ENCODE measurements at places on chromosomes 13 and 19.
A peak's percentile ranks its signal among the peaks of the same experiment; 100 is the strongest.

DNA sequence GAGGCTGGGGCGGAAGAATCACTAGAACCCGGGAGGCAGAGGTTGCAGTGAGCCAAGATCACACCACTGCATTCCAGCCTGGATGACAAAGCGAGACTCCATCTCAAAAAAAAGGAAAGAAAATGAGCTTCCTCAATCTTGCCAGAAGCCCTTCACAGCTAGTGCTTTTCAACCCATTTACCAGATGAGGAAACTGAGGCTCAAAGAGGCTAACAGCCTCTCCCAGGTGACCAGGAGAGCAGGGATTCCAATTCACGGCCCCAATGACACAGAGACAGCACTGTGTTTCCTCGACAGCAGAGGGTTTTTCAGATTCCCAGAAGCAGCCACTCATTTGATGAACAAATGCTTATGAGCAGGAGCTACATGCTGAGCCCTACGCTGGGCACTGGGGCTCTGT lies 3.2 kb downstream of the UPK1A start:
- no peak for DNase-seq

- no peak for DNase-seq
Measured at GRCh38 chr13:43797159-43797558, 10.4 kb upstream of the ENOX1 start.

DNA sequence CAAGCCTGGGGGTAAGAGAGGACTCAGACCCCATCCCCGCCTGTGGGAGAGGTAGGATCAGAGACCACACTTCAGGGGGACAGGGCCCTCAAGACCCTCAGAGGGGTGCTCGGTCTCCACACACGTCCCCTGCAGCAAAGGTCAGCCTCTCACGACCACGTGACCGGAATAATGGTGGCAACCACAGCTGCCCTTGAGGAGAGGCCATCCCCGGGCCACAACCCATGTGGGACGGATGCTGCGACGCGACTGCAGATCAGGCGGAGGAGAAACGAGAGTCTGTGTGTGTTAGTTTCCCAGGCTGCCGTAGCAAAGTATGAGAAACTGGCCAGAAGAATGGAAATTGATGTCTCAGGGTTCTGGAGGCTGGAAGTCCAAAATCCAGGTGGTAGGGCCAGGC lies 8.9 kb downstream of the MED25 start:
- no peak for DNase-seq

DNA sequence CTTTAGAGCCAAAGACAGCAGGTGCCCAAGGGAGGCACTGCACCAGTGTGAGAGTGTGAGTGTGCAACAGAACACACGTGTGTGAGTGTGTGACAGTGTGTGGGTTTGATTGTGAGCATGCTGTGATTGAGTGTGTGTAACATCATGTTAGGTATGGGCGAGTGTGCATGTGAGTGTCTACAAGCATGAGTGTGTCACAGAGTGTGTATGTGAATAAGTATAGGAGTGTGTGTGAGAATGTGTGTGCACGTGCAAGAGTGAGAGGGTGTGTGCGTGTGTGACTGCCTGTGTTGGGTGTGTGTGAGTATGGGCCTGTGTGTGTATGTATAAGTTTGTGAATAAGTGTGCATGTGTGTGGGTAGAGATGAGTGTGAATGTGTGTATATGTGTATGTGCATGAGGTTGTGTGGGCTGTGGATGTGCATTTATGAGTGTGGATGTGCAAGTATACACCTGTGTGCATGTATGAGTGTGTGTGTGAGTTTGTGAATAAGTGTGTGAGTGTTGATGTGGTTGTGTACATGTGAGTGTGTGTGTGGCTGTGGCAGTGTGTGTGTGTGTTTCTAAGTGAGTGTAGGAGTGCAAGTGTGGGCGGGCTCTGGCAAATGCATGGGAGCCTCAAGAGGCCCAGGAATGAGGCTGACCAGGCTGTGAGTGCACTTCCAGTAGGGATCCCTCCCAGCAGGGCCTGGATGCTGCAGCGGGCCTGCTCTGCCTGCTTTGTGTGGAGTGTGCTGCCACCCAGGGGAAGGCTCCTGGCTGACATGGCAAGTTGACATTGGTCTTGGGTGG lies 198.4 kb downstream of the COL4A1 start:
- peak; percentile 67 for DNase-seq

DNA sequence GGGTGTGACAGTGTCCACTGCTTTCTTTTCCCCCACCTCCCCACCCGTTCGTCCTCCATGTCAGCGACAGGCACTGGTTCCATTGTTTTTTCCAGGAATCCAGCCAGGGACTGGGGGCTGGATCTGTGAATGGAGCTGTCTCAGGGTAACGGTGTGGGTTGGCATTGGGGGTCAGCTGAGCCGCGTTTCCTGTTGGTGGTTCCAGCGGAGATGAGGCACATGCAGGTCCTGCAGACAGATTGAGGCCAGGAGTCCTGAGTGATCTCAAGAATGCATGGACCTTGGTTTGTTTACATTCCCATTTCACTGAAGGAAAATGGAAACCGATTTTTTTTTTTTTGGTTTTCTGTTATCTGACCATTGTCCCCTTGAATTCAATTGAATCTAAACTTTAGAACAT lies 303.9 kb downstream of the FGF9 start:
- no peak for DNase-seq

GRCh38 chr13:33045851-33046592 lies 29.8 kb downstream of the KL start:
- DNase-seq = no peak

DNA sequence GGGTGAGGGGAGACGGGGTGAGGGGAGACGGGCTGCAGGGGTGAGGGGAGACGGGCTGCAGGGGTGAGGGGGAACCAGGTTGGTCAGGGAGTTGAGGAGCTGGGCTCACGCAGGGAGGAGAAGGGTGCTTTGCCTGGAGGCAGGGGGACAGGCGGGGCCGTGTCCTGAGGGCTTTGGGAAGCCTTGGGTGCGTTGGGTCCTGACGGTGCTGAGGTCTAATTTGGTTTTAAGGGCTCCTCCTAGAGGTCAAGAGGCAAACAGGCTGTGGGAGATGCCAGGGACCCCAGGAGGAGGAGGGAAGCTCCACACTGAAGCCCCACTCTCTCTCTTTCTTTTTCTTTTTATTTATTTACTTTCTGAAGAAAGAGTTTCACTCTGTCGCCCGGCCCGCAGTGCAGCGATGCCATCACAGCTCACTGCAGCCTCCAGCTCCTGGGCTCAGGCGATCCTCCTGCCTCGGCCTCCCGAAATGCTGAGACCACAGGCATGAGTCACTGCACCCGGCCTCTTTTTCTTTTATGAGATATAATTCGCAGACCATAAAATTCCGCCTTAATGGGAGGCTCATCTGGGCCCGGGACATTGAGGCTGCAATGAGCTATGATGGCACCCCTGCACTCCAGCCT lies 9.3 kb upstream of the MISP start:
- DNase-seq = no peak

DNA sequence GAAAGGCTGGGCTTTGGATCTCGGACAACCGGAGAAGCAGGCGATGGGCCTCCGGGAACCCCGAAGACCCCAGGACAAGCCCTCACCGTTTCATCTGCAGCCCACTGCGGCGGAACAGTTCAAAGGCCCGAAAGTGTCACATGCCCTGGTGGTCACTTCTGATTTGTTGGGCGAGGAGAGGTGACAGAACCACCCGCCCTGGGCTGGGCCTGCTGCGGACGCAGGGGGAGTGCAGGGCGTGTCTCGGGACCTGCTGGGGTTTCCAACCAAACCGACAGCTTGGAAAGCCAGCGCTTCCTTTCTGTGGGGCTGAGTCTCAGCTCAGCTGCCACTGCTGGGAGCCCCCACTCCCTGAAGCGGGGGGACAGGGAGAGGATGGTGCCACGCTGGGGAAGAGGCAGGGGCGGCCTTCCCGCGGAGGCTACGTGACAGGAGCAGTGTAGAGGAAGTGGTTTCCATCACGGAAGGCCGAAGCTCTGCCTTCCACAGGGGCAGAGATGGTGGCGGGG lies 22.8 kb upstream of the ZBTB7A start:
- DNase-seq = no peak

DNA sequence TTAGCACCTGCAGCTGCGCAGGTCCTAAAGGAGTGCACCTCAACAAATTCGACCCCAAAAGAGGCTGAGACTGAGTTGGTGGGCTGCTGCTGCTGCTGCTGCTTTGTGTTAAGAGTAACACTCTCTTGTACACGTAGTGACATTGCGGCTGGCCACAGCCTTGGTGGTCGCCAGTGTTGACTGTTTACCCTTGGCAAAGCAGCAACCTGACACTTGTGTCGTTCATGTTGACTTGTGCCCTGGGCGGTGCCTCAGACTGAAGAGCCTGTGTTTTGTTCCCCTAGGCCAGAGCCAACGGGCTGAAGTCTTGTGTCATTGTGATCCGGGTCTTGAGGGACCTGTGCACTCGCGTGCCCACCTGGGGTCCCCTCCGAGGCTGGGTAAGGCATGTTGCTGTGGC lies 22.4 kb upstream of the QTRT1 start:
- no peak for DNase-seq

DNA sequence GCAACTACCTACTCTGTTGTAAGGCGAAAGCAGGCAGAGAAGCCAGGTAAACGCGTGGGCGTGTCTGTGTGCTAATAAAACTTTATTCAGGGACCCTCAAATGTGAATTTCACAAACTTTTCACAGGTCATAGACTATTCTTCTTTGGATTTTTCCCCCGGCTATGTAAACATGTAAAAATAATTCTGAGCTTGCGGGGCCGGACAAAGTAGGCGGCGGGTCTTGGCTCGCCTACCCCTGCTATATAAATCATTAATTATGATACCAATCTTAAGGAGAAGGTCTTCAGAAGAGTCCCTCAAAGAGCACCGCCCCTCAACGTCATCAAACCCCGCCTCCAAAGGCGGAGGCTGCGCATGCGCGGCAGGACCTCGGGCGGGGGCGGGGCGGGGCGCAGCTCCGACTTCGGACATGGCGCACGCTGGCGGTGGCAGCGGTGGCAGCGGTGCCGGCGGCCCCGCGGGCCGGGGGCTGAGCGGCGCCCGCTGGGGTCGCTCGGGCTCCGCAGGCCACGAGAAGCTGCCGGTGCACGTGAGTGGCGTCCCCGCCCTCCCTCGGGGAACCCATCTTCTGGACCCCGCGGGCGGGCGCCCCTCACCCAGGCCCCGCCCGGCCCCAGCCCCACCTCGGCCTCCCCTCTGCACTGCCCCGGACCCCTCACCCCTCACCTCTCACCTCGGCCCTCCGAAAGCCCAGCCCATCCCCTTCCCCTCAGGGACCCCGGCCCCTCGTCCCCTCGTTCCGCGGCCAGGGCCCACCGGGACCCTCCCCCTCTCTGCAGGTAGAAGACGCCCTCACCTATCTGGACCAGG lies at the start of gene SIN3B:
Gene SIN3B, plus strand, starts transcription at position 389 of the 812 bp plus-strand sequence. Its CDS starts 23 bp downstream, at position 412.
- peak; percentile 87 for DNase-seq

DNA sequence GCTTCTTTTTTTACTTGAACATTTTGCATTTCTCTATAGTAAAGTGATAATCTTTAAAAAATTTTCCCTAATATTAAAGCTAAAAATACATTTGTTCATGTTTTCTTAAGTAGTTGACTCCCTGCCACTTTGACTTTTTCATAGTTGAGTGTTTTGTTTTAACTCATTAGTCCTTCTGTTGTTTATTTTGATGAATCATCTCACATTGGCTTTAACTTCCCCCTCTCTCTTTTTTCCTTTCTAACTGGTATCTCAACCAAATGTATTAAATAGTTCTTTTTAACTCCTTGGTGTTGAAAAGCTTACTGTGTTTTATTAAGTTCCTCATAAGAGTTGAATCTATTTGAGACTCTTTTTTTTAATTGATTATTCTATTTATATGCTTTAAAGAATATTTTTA lies 2.8 kb downstream of the TNFSF13B start:
- no peak for DNase-seq

GRCh38 chr19:56084835-56085536 lies 36.1 kb downstream of the ZNF787 start:
- no peak for DNase-seq

GRCh38 chr13:32330441-32330840 lies 15.1 kb downstream of the BRCA2 start:
- DNase-seq = no peak

GRCh38 chr13:42832341-42833096 lies 51.1 kb downstream of the FAM216B start:
- DNase-seq = no peak

GRCh38 chr19:3725640-3726310 lies 17.6 kb downstream of the TJP3 start:
- DNase-seq = peak; percentile 41

- no peak for DNase-seq
Measured at GRCh38 chr13:24718192-24718965, 38.2 kb downstream of the ATP12A start.

- peak; percentile 49 for DNase-seq
Measured at GRCh38 chr19:45468159-45468651, 409 bp downstream of the FOSB start.

- no peak for DNase-seq
Measured at GRCh38 chr13:64446372-64446771, 2783.8 kb downstream of the PCDH9 start.

DNA sequence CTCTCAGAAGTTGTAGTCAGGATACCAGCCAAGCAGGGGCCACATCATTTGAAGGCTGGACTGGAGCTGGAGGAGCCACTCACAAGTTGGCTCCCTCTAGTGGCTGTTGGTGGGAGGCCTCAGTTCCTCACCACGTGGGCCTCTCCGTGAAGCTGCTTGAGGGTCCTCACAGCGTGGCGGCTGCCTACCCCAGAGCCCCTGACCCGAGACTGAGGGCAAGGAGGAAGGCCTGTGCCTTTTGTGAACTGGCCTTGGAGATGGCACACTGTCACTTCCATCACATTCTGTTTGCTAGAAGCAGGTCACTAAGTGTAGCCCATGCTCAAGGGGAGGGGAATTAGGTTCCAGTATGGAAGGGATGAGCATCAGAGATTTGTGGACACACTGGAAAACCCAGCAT lies 14.6 kb downstream of the GNA11 start:
- peak; percentile 68 for DNase-seq

- DNase-seq = no peak
Measured at GRCh38 chr13:101346942-101347728, 69.2 kb downstream of the NALCN start.

GRCh38 chr13:24307211-24308067 lies 1.9 kb upstream of the C1QTNF9 start:
- no peak for DNase-seq

- DNase-seq = no peak
Measured at GRCh38 chr19:46959894-46960556, 59.6 kb upstream of the NPAS1 start.

DNA sequence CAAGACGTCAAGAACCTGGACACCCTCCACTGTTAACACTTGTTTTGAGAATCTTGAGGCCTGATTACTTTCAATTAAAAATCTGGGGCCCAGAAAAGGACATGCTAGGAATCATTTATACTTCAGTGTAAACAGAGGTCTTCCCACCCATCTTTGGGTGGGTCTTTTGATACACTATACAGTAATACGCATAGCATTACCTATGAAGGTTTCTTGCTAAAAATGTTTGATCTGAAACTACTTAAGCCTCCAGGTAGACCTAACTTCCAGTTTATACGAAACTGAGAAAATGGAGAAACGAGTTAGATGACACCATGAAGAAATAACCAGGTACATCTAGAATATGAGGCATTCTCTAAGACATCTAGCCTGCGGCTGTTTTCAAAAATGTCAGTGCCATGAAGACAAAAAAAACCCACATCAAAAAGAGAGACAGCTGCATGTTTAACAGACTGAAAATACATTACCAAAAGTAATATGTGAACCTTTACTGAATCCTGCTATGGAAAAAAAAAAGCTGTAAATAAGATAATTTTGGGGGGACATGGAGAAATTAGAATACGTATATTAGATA lies 36.6 kb downstream of the TGDS start:
- no peak for DNase-seq

- no peak for DNase-seq
Measured at GRCh38 chr13:95325485-95325884, 24.2 kb upstream of the ABCC4 start.
